ENCODE measurements at places on chromosomes 4 and X.

DNA sequence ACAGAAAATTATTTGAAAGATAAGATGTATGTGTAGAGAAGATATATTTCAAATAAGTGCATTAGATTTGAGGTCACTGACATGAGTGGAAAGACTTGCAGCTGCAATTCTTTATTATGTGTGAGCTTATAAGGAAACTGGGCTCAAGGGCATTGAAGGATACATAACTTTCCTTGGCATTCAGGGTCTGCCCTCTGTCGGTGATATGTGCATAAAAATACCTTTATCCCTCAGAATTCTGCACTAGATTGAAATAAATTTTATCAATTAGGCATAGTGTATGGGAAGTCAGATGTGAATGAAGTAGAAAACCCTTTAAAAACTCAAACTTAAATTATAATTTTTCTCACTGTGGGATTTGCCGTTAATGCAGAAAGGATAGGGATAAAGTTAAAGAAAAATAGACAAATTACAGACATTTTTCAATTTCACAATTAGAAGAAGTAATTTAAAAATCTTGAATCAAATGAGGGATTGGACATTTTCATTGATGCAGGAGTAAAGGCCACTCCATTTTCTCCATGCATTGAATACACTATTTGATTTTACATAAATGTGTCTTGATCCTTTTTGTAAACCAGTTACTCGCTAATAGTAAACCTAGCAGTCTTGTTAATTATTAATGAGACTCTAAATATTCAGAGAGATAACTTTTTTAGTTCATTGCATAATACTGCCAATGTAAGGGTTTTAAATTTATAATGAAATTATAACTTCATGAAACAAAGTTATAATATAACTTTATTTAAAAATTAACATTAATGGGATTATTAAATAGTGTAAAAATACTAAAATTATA, 21.0 kb upstream of the ETNPPL start:
- DNase-seq: no peak

DNA sequence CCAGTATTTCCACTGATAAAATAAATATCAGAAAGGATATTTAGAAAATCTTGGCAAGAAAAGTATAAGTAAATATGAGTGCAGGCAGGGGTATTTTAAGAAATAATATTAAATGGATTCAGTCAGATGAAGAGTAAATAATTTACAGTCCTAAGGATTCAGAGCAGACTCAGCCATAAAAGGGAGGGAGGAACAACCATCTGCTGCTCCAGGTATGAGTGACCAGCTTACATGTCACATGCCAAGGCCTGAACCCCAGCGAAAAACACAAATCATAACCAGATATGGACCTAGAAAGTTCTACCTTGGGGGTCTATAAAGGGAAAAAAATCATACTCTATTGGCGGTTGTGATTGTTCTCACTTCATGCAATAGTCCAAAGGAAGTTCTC, 166.8 kb downstream of the COL4A6 start:
- no peak for DNase-seq

DNA sequence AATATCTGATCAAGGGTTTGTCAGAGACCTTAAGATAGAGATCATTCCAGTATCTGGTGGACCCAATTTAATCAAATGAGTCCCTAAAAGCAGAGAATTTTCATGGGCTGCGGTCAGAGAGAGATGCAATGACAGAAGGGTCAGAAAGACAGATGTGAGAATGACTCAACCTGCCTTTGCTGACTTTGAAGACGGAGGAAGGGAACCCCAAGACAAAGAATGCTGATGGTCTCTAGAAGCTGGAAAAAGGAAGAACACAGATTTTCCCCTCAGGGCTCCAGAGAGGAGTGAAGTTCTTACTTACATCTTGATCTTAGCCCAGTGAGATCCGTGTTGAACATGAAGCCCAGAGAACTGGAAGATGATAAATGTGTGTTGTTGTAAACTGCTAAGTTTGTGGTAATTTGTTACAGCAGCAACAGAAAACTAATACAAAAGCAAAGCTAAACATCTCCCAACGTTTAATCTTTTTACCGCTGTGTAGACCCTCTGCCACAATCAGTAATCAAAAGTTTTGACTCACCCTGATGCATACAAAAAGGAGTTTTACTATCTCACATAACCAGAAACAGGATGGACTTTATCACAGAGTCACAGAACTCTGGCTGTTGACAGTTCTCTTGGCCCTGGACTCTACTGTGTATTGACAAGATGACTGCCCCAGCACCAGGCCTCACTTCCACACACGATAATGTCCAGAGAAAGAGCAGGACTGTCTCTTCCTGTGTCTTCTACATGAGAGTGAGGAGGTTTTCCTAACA, 70.2 kb upstream of the MAGEB2 start:
- DNase-seq: no peak

DNA sequence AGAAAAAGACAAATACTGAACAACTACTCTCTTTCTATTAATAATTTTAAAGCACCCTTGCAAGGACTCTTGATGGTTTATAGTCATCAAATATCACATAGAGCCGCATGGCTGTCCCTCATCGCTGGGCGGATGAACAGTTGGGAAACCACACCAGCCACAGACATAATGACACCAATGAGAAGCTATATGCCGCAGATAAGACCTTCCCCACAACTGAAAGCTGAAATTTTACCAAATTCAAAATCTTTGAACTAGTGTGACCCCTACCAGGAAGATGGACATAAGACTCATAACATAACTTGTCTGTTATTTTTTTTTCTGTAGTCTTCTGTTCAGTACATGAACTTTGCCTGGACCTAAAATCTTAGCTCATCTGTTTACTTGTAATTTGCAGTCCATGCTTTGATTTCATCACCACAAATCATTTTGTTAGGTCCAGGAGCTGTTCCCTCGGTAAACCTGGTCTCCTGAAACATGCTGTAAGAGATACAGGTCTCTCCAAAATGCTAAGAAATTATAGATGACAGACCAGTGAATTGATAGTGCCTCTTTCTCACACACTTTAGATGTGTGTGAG, 157.3 kb upstream of the RAPGEF2 start:
- no peak for DNase-seq

DNA sequence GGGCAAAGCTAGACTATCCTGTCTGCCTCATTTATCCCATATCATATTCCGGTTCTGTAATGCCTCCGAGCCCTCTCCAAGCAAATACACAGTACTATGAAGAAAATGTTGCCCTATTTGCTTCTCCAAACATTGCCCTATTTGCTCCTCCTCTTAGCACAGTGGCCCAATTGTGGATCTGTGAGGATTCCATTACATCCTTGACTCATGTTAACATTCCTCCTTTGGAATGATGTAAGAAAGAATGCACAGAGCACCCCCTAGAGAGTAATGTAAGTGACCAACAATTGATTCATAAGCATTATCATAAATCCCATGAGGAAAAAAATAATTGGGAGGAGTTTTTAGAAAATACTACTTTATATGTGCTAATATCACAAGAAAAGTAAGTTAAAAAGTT, 11.3 kb upstream of the BTC start:
- DNase-seq: no peak

- no peak for DNase-seq
These were observed 23.7 kb upstream of the EOLA2 start for GRCh38 chrX:149962010-149962409.

DNA sequence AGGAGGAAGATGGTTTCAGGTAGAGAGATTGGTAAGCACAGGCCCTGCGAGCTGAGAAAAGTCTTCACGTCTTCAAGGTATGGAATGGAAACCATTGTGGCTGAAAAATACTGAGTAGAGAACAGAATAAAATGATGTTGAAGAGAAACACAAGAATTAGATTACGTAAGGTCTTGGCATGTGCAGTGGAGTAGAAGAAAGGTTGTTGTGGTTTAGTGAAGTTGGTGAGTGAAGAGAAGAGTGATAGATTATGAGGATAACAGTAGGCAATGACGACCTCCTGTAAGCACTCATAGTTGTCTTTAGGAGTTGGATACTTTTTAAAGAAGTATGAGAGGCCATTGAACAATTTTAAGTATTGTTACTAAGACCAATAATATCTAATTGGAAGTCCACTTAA, 642.6 kb downstream of the PCDH7 start:
- DNase-seq: no peak

GRCh38 chr4:85883180-85883579, 408.2 kb downstream of the ARHGAP24 start:
- no peak for DNase-seq

DNA sequence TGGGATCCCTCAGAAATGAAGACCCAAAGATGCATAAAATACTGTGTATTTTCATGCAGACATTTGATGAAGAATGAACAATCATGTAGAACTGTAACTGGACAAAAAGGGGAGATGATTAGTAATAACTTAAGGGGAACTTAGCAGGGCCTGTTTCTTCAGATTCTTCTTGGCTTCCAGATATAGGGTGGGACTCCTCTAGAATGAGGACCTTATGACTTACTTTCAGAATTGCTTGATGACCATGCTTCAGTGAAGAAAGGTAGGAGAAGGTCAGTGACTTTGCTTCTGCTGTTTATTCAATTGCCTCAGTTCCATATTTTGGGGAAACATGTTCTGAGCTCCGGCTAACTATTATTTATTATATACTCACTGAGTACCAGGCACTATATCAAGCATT, 580.8 kb downstream of the CENPC start:
- DNase-seq: no peak

DNA sequence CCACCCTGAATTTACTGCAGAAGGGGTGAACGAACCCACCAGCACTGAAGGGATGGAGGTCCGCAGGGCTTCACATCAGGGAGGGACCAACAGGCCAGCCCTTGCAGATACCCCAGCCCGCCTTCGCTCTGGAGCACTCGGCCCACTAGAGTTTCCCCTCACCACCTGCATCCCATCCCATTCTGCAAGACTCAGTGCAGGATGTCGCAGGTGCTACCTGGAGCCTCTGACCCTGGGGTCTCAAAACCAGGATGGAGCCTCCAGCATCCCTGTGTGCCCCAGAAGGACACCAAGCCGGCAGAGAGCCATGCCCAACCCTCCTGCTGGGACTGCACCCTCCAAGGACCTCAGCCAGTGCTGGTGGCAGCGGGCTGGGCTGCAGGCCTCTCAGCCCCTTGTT, 57.6 kb upstream of the ADRA2C start:
- no peak for DNase-seq

DNA sequence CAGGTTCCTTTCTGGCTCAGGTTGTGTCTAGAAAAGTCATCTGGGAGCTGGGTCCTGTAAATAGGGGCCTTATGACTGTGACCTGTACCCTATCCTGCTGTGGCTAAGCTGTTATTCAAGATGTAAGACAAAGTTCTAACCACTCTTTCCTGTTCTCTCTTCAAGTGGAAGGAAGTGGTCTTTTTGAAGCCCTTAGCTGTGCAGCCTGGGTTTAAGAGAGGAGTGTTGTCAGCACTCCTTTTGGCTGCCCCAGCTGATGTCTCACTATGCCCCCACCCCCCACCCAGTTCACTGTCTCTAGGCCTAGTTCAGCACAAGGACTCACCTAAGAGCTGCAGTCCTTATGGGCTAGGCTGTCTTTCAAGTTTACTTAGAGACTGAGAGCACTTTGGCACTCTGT, 1069.5 kb downstream of the FAM133A start:
- no peak for DNase-seq

- no peak for DNase-seq
These were observed 118.5 kb upstream of the SHISA3 start for GRCh38 chr4:42278709-42279324.

DNA sequence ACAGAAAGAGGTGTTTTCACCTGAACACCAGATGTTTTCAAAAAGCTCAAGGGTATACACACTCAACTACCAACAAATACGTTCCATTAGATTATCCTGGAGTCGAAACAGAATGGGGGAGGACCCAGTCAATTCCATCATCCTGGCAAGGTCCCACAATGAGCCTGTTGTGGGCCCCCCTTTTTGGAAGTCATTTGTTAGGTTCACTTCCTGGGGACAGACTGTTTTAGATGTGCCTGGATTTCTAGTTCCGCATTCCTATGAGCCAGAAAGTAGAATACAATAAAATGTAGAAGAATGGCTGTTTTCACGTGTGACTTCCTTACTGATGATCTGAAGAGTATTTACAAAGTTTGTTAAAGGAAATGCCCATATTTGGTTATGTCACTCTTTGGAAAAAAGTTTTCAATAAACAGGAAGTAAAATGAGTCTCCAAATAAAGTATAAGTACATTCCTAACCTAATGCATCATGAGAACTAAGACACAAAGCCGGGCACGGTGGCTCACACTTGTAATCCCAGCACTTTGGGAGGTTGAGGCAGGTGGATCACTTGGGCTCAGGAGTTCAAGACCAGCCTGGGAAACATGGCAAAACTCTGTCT, 192.5 kb downstream of the MAML3 start:
- DNase-seq: no peak

DNA sequence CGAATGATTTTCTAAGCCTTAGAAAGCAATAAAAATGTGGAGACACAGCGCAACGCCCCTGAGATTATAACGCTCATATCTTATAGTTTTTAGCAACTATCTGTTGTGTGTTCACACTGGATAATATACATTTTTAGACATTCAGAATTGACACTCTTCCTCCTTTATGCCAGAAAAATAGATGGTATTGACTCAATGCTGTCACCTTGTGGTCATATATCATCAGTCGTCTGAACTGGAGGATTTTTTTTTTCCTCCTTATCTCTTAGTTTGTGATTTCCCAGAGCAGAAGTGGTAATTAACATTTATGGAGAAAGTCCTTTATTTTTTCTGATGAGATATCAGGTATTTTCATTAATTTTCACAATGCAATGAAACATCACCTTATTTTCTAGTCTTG, 759.6 kb downstream of the RAB28 start:
- DNase-seq: no peak

DNA sequence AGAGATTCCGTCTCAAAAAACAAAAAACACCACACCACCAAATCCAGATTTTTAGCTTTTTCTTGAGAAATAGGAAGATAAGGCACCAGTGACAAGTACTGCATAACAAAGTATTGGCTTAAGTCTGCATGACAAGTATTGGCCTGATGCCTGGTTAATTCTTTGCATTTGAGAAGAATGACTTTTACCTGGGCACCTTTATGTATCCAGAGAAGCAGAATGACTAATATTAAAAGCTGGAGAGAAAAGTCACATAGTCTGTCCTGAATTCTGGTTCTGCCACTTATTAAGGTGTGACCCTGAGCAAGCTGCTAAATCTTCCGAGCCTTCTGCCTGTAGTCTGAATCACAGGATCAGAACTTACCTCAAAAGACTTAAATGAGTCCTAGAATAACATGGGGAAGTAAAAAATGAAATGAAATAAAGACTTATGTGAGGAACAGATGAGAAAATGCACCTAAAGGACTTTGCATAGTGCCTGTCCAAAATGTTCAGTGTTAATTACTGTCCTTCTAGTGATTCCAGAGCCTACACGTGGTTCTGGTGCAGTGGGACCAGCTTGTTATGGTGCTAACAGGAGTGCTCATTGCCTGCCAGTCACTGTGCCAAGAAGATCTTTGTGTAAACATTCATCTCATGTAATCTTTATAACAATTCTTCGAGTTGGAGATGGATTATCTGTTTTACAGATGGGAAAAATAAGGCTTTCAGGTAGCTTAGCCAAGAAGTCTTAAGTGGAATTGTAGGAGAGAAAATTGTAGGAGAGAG, 31.6 kb downstream of the UGDH start:
- DNase-seq: no peak

GRCh38 chrX:41960142-41960541, 36.8 kb upstream of the CASK start:
- no peak for DNase-seq

GRCh38 chr4:70575964-70576363, 16.1 kb upstream of the AMBN start:
- no peak for DNase-seq

- no peak for DNase-seq
These were observed 9.9 kb downstream of the APBB2 start for GRCh38 chr4:41204400-41204978.
